ENCODE measurements at places on chromosomes 7 and 10.

- no peak for DNase-seq
Observed at GRCh38 chr7:98913612-98914011, 35.3 kb downstream of the TRRAP start.

DNA sequence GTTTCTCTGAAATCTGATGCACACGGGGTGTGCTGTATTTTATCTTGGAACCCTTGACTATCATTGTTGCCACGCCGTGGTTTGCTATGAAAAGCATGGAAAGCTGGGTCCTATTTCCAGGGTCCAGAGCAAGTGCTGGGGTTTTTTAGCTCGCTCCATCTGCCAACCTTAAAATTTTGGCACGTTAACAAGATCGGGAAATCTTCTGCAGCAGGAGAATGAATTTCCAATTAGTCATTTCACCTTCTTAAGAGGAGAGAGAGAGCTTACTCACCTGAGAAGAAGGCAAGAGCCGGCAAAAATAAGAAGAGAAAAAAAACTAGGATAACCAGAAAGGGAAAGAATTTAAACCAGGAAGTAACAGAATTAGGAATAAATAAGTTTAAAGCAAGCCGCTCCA is 223.6 kb upstream of the CELF2 start:
- no peak for DNase-seq

GRCh38 chr7:37208528-37208927 is 240.1 kb downstream of the ELMO1 start:
- peak; percentile 21 for DNase-seq

GRCh38 chr10:28981007-28981406 is 303.7 kb downstream of the BAMBI start:
- no peak for DNase-seq

DNA sequence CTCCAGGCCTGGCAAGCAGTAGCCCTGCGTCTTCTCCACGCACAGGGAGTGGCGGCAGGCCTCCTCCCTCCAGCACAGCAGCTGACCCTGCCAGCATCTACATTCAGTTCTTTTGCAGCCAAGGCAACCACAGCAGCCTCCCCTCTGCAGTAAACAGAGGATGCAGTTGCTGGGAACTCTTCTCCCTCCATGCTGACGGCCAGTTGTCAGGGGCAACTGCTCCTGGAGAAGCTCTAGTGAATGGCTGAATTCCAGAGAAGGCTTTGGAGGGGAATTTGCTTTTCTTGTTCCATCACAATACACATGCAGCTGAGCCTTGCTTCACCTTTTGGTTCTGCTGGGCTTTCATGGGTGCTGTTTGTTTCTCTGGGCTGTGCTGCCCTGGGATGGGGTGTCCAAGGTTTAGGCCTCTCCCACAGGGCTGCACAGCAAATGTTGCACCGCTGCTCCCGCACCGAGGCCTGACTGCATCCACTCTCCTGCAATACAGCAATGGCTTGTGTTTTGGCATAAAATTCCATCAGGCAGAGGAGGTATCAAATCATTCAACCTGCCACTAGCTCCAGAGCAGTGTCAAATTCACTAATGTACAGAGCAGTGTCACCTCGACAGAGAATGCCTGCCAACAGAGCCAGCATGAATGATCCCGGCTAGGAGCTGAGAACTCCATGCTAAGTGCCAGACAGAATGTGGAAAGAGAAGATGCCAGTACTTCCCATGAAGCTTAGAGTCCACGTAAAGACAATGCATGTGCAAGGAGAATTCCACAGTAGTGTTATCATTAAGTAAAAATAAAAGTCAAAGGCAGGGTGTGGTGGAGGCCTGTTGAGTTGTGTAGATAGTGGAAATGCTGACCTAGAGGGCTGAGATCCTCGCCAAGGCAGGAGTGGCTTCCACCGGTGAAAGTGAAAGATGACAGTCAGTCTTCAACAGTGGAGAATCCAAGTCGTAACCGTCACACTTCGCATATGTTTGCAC is 399.6 kb downstream of the DPP6 start:
- DNase-seq = no peak

GRCh38 chr10:11846542-11846941 is 23.4 kb downstream of the PROSER2 start:
- no peak for DNase-seq

- DNase-seq = no peak
Observed at GRCh38 chr10:33802566-33802965, 468.1 kb upstream of the NRP1 start.

DNA sequence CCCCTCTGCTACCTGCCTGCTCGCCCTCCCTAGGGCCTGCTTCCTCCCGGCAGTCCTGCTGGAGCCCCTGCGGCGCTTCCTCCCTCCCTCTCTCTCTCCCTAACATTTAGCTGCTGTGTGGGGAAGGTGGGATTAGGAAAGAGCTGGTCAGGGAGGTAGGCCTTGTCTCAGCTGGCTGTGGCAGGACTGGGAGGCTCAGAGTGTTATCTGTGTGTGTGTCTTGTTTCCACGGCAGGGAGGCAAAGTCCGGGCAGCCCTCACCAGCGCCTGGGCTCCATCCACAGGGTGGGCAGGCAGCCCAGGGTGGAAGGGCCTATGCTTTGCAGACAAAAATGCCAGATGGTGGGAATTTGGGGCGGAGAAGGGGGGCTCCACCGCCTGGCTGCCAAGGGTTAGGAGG is 105.7 kb downstream of the RPS24 start:
- DNase-seq = no peak

DNA sequence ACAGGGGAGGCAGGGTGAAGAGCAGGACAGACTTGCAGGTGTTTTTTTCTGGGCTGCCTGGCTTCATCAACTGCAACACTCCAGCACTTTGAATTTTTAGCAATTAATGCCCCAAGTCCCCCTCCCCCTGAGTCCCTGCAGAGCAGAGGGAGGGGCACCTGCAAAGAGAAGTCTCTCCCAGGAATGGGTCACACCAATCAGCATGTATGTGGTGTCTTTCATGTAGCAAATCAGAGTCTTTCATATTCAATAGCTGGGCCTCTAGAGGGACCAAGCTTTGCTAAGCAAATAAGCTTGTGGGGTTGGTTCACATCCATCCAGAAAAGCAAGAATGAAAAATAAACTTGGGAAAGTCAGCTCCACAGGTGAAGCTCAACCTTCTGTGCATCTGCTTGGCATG is 90.7 kb downstream of the PARP12 start:
- DNase-seq = no peak

- DNase-seq = no peak
Observed at GRCh38 chr7:19378345-19378714, 233.1 kb upstream of the FERD3L start.

DNA sequence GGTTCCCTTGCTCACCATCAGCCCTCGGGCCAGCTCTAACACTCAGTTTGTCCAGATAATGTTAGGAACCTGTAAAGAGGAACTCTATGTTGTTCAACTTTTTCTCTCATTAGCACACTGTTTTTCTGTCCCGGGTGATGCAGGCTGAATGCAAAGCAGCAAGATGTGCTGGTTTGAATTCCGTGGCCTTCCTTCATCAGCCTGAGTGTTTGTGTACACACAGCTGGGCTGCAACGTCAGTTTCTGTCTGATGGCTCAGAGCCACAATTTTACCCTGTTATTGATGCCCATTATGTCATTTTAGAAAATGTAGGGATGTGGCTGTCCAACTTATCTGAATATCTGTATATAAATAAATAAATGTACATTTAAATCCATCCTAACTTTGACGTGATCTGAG is 152.0 kb downstream of the PLPP4 start:
- DNase-seq = no peak

GRCh38 chr7:1418505-1419309 is 40.6 kb downstream of the MICALL2 start:
- no peak for DNase-seq

DNA sequence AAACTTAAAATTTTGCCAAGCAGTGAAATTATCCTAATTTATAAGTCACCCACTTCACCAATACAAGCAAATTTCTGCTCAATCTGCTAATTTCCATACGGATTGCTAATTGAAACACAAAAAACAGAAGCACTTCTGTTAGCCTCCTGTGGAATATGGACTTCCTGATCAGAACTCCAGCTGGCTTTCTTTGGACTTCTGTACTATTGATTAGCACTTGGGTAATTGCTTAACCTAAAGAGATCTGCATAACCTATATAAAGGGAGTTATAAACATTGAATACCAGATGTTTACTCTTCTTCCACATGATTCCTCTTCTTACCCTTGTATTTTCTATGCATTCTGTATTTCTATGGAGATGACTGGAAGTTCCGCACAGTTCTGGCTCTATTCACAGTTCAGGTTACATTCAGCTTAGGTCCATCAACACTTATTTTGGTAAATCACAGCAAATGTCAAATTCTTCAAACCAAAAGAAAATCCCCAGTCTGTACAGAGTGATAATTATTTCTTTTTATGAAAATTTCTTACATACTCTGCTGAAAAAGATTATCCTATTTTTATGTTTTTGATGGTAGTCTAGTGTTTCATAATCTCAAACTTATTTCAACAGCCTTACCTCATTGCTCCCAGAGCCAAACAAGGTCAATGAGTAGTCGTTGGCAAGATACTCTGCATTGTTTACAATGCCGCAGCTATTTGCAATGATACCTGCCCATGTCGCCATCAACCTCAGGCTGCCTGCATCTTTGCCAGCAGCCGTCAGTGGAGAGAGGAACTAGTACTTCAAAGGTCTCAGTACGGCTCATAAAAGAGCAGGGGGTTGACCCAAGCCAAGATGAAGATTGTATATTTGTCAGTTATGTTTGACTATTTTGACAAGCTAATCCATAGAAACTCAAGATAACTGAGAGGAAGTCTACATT is 225.6 kb downstream of the AHR start:
- DNase-seq = no peak

GRCh38 chr10:53894145-53894544 is 906.9 kb downstream of the PCDH15 start:
- DNase-seq = no peak

DNA sequence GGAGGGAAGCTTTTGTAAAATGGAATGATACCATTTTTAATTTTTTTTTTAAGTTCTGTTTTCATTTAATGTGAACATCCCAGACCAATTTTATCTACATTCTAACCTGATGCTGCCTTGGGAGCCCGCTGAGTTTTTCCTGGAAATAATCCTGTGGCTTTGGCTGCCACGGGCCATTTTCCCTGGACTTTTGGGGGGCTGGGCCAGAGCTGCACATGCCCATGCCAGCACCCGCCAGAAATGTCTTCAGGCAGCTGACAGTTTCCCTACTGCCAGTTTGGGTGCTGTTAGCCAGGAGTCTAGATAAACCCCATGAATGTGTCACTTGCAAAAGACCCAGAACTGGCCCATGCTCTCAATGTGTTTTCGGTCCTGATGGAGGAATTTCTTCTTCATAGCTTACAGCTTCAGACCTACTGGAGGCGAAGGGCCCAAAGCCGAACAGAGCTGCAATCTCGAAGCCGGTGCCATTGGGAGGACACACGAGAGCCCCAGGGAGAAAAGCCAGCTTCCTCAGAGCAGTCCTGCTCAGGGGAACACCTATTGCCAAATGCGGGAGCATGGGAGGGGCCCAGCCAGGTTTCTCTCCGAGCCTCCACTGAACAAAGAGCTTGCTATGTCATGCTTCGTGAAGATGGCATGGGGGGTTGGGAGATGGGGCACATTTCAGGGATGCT is 444.2 kb upstream of the MKI67 start:
- DNase-seq = no peak

- DNase-seq = no peak
Observed at GRCh38 chr10:3104251-3104918, 37.0 kb downstream of the PFKP start.

GRCh38 chr7:76020031-76020714 is 25.8 kb upstream of the TMEM120A start:
- DNase-seq = peak; percentile 76

DNA sequence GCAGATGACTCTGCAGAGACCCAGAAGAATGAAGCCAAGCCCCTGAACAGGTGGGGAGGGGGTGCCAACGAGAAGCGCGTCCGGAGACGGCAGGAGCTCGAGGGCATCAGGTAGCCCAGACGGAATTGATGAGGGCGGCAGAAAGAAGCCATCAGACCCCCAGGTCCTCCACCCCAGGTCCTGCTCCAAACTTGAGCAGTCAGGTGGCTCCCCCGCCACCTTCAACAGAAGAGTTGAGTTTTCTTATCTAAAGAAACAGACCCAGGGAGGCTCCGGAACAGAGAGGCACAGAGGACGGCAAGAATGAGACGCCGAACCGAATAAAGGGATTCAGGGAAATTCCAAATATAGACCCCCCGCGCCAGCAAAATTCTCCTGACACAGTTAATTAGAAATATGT is 22.2 kb downstream of the RGS10 start:
- no peak for DNase-seq

DNA sequence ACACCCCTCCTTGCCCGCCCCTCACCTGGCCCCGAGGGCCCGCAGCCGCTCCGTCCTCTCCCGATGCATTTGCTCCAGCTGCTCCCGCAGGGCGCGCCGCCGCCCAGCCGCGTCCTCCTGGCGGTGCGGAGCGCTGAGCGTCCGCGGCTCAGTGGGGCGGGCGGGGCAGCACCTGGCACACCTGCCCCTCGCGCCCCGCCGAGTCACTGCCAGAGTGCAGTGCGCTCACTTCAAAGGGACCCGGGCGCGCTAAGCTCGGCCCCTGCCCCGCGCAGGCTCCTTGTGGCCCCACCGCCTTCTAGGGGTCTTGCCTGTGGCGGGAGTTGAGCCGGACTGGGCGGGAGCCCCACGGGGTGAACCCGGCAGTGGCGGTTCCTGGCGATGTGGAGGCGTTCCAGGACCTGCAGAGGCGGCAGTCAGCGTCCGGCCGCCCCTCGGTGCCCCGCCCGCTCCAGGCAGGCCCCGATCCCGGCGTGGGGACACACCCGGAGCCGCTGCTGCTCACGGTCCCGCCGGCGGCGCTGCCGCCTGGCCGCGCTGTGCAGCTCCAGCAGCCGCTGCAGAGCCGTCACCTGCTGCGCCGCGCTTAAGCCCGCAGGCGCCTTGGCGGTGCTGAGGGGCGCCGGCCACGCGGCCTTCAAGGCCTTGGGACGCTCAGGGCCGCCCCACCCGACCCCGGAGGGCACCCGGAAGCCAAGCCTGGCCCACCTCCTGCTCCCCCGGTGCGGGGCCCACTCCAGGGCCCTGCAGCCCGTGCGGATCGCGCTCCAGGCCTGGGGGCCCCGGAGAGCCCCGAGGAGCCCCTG is 6.7 kb downstream of the ATP6V1F start:
- peak; percentile 55 for DNase-seq

GRCh38 chr10:93404048-93404354 is 78.1 kb downstream of the MYOF start:
- no peak for DNase-seq

- no peak for DNase-seq
Observed at GRCh38 chr7:80496586-80496985, 15.3 kb downstream of the GNAT3 start.

DNA sequence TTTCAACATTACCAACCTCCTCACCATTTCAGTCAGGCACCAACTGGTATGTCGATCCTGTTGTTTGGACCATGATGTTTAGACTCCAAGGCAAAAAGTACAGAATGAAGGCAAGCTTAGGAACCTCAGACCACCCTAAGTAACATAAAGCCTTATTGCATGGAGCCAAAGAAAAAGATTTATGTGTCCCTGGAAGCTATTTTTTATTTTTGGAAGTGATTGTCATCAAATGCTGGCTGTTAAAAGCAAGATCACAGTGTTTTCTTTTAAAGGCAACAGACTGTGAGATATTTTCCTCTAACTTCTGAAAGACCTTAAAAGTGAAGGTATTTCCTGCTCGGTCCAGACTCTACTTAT is 8.2 kb downstream of the ASB15 start:
- DNase-seq = no peak

All from stimulated activated naive CD8-positive, alpha-beta T cell treated with anti-CD3 and anti-CD28 coated beads, Interleukin-15, Interleukin-2, amounts not matched to agents 100 U/mL and 50 U/mL, for 24 hours (primary cell).